T-helper 2 cell (primary cell): ENCODE measurements at places on chromosomes 7 and 10.

DNA sequence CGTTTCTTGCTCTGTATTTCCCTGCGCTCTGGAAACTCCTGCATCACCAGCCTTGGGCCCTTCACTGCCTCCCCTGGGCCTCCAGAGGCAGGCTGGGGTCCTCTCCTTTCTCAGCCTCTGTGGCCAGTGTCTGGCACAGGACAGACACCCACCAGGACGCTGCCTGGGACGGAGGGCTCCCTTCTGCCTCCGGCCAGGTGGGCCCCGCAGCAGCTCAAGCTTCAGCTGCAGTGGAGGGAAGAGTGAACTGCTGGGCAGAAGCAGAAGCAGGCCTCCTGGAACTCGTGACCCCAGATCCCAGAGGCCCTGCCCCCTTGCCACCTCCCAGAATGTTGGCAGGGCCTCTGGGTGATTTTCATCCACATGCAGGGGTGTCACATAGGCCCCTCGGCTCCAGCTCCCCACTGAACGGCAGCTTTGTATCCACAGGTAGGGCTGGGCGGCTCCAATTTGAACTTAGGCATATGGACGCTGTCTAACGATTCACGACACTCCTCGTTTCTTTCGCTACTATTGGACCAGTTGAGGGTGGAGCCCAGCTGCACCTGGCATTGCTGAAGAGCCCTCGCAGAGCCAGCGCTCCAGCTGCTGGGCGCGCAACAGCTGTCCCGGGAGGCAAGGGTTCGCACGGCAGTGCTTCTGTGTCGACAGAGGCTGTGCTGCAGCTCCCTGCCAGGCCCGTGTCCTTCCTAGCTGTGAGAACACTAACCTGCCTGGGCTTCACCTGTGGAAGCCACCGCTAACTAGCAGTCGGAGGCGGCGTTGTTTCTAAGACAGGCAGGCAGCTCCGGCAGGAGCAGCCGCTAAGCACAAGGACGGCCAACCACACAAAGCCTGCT is 18.4 kb upstream of the GPR146 start:
- DNase-seq: no peak

DNA sequence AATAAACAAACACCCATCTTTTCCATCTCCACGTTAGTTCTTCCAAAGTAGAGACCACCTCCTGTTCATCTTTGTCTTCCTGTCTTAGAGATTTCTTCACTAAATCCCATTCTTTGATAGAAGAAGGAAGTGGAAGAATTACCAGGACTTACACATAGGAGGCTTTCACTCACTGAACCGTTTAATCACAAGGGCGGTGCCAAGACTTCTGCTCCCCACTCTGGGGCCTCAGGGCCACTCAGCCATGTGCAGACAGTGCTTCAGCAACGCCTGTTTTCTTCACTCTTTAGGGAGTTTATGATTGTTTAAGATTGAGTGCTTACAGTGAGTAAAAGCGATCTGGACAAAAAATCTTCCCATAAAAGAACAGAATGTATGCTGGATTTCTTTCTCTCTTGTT is 63.9 kb upstream of the SORCS3 start:
- no peak for DNase-seq

- no peak for DNase-seq
Measured at GRCh38 chr7:34070511-34071323, 165.4 kb downstream of the BMPER start.

DNA sequence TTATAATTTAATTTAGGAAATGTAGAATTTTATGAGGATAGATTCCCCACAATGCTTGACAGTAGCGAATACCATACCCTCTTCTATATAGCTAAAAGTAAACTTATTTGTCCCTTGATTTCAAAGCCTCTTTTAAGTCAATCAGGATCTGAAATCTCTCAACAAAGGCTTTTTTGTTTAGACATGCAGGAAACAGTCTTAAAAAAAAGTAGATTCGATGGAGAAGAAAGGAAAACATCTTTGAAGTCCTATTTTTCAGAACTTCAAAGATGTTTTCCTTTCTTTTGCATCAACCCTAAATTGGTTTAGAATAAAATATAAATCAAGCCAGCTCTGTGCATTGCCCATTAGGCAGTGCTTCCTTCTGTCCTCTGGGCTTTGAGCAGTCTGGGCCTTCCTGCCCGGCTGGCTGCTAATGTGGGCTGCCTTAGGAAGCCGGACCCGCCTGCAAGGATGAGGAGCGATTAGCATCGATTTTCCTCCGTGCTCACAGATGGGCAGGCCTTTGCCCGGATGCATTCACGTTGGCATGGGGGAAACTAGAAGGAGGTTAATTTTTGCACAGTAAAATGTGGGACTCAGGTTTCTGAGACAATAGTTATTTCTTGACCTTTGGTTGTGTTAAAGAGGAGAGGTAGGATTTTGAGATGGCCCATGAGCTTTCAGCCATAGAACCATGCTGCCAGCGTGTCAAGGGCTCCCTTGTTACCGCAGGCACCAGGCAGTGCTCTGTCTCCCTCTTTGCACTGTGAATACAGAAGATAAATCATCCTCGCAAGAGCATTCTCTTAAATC is 15.5 kb downstream of the MSRB2 start:
- no peak for DNase-seq

DNA sequence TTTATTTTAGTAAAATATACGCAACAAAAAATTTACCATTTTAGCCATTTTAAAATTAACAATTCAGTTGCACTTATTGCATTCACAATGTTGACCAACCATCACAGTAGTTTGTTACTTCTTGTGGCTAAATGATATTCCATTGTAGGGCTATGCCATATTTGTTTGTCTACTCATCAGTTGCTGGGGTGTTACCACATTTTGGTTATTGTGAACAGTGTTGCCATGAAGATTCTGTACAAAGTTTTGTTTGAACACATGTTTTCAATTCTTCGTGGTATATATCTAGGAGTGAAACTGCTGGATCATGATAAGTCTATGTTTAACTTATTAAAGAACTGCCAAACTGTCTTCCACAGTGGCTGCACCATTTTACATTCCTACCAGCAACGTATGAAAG is 46.3 kb upstream of the ZNF365 start:
- DNase-seq: no peak

GRCh38 chr7:150937848-150938561 is 40.1 kb downstream of the KCNH2 start:
- no peak for DNase-seq

DNA sequence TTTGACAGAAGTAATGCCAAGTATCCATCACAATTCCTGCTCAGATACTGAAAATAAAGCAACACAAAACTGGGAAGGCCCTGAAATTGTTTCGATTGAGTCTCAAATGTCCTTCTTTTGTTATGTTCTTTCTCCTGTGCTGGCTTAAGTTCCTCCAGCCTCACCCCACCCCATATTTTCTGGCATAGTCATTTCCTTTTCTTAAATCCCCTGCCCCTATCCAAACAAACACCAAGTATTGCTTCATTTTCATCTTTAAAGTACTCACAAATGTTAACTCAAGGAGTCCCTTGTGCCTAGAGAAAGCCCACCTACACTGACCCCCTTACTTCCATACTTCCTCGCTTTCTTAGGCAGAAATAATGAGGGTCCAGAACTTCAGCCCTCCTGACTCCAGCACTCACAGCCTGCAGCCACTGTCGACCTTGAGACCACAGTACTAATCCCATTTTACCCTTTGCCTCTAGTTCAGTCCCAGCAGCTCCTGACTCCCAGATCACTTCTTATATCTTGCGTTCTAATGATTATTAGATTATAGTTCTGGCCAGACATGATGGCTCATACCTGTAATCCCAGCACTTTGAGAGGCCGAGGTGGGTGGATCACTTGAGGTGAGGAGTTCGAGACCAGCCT is 73.2 kb upstream of the ST8SIA6 start:
- DNase-seq: no peak

- DNase-seq: no peak
Measured at GRCh38 chr10:103921750-103922195, 3.8 kb upstream of the STN1 start.

DNA sequence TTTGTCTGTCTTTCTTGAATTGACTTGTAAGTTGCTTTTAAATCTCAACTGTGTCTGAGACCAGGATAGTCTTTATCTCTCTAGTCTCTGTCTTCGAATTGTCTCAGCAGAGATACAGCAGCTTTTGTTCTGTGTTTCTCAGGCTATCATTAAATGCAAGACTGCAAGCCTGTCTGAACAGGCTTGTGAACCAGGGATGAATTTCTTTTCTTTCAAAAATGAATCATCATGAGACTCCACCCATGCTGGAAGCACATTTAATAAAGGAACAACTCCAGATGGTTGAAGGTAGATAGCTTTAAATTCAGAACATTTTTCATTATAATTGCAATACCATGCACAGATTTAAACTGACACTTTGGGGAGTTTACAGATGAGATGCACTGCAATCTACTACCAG is 155.9 kb downstream of the SEC23IP start:
- DNase-seq: no peak

GRCh38 chr10:112926906-112927688 is 22.9 kb upstream of the TCF7L2 start:
- no peak for DNase-seq

DNA sequence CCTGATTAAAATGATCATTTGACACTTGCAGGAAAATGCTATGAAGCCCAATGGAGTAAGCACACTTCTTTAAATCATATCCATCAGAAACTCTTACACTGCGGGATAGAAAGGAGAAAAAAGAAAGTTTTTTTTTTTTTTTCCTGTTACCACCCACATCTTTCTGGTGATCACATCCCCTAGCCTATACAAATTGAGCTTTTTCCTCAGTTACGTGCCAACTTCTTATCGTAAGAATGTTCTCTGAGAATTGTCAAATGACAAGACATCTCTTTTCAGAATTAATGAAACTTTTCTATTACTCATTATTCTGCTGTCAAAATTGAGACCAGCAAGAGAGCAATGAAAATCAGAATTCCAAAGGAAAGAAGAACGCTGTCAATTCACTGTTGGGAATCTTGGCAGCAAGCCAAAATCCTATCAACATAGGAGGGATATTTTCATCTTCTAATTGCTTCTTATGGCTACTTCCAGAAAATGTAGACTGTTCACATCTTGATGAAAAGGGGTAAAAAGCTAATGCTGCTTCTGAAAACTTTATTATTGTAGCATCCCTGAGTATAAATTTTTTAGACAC is 179.5 kb downstream of the ADAM12 start:
- DNase-seq: no peak
